Pericardium fibroblast (primary cell): ENCODE measurements at places on chromosomes 7 and 10. TPM values are rescaled to one million over a fixed set of nuclear protein-coding genes. Genes with fewer than 3 reads are reported as not detected.

The GPR146 gene
- 5.4 and 18.6 TPM in 2 replicates for total RNA-seq

The SFR1 gene
- total RNA-seq = 4.1 and 4.4 TPM in 2 replicates

The LRGUK gene
- under 0.01 TPM in 2 replicates for total RNA-seq

The TLX1 gene
- total RNA-seq = not detected in 2 replicates

The GDF2 gene
- not detected in 2 replicates for total RNA-seq

The PDE6C gene
- not detected in 2 replicates for total RNA-seq

The FRMPD2 gene
- total RNA-seq = not detected in 2 replicates

The SLC13A1 gene
- total RNA-seq = not detected in 2 replicates

The LRRD1 gene
- not detected in 2 replicates for total RNA-seq

The SSC4D gene
- 0.34 and 1.2 TPM in 2 replicates for total RNA-seq

The AIMP2 gene
- total RNA-seq = 48.1 and 62.0 TPM in 2 replicates

The AKR1C8 gene
- not detected in 2 replicates for total RNA-seq

The SFRP4 gene
- 0.93 and 2.6 TPM in 2 replicates for total RNA-seq

The RNF148 gene
- 0.23 and 0.43 TPM in 2 replicates for total RNA-seq

The GUSB gene
- total RNA-seq = 10.8 and 14.0 TPM in 2 replicates

The ANKRD61 gene
- total RNA-seq = 0.09 TPM in 1 of 2 replicates, not detected in the other

The IFIT1B gene
- not detected in 2 replicates for total RNA-seq

The POT1 gene
- 19.1 and 27.3 TPM in 2 replicates for total RNA-seq

The TAF3 gene
- total RNA-seq = 1.9 and 2.2 TPM in 2 replicates

The DCLRE1A gene
- 1.6 and 2.5 TPM in 2 replicates for total RNA-seq

The CALHM2 gene
- total RNA-seq = 84.4 and 88.9 TPM in 2 replicates

The SLC39A12 gene
- not detected in 2 replicates for total RNA-seq

The BTRC gene
- total RNA-seq = 6.3 and 9.3 TPM in 2 replicates

The SYT15B gene
- 8.2 and 13.8 TPM in 2 replicates for total RNA-seq

The TUBAL3 gene
- not detected in 2 replicates for total RNA-seq

The NPFFR1 gene
- not detected in 2 replicates for total RNA-seq

The TAS2R41 gene
- not detected in 2 replicates for total RNA-seq

The SORBS1 gene
- total RNA-seq = 1.1 and 5.6 TPM in 2 replicates

The SLC26A5 gene
- total RNA-seq = not detected in 2 replicates

The GARIN1A gene
- total RNA-seq = 0.23 and 0.51 TPM in 2 replicates

The TMEM236 gene
- under 0.01 TPM in 1 of 2 replicates, not detected in the other for total RNA-seq

The ZEB1 gene
- total RNA-seq = 42.6 and 58.4 TPM in 2 replicates

The CALML3 gene
- total RNA-seq = not detected in 2 replicates

The AKR1C3 gene
- 12.3 and 18.4 TPM in 2 replicates for total RNA-seq

The FAM131B gene
- 0.35 and 2.9 TPM in 2 replicates for total RNA-seq

The NOS3 gene
- total RNA-seq = 2.9 and 3.5 TPM in 2 replicates

The TMEM176A gene
- 4.1 and 6.2 TPM in 2 replicates for total RNA-seq

The FFAR4 gene
- total RNA-seq = not detected in 2 replicates

The MET gene
- 0.23 and 8.9 TPM in 2 replicates for total RNA-seq

The NAT16 gene
- not detected in 2 replicates for total RNA-seq

The SEC23IP gene
- total RNA-seq = 14.6 and 14.8 TPM in 2 replicates

The SPDYE9 gene
- not detected in 2 replicates for total RNA-seq

The MPP7 gene
- 0.51 TPM in 1 of 2 replicates, not detected in the other for total RNA-seq

The CTAGE6 gene
- 0.94 TPM in 1 of 2 replicates, not detected in the other for total RNA-seq

The LRRC18 gene
- total RNA-seq = not detected in 2 replicates

The MYPN gene
- total RNA-seq = 0.34 TPM in 1 of 2 replicates, not detected in the other

The HDAC9 gene
- 2.4 and 4.3 TPM in 2 replicates for total RNA-seq

The CPA4 gene
- 18.0 and 49.9 TPM in 2 replicates for total RNA-seq

The RSPH10B2 gene
- total RNA-seq = not detected in 2 replicates
